Right hindlimb (tissue), 1 donor: ENCODE measurements at places on chromosomes 11 and 22.
A peak's percentile ranks its signal among the peaks of the same experiment; 100 is the strongest.

GRCh38 chr22:19878461-19879245 lies 24.0 kb upstream of the GNB1L start:
- DNase-seq: peak; percentile 13

GRCh38 chr22:38033522-38034277 lies 23.5 kb upstream of the PICK1 start:
- DNase-seq: no peak

- no peak for DNase-seq
Observed at GRCh38 chr22:31544481-31545480, 48.4 kb downstream of the SFI1 start.

- no peak for DNase-seq
Observed at GRCh38 chr11:43243927-43244326, 67.9 kb upstream of the API5 start.

DNA sequence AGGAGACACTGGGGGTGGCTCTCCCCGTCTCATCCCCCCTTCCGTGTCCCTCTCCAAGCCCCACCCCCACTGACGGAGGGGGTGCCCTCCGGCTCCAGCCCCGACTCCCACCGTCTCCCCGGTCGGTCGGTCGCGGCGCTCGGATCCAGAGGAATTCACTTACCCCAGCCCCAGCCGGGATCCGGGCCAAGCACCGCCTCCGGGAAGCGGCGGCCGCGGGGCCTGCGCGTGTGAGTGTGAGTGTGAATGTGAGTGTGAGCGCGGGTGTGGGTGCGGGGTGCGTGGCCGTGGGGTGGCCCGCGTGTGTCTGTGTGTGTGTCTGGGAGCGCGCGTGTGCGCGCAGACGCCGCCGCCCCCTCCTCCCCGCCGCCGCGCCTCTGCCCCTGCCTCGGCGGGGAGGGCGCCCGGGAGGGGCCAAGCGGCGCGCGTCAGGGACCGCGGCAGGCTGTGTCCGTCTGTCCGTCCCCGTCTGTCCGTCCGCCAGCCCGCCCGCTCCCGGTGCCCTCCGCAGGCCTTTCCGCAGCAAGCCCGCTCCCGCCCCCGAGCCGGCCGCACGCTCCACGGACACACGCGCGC lies at the start of gene ELFN2:
ELFN2 (minus strand) TSS at position 345 of the 576 bp plus-strand sequence. CDS start 51,945 bp downstream, outside the sequence.
- DNase-seq: peak; percentile 62

DNA sequence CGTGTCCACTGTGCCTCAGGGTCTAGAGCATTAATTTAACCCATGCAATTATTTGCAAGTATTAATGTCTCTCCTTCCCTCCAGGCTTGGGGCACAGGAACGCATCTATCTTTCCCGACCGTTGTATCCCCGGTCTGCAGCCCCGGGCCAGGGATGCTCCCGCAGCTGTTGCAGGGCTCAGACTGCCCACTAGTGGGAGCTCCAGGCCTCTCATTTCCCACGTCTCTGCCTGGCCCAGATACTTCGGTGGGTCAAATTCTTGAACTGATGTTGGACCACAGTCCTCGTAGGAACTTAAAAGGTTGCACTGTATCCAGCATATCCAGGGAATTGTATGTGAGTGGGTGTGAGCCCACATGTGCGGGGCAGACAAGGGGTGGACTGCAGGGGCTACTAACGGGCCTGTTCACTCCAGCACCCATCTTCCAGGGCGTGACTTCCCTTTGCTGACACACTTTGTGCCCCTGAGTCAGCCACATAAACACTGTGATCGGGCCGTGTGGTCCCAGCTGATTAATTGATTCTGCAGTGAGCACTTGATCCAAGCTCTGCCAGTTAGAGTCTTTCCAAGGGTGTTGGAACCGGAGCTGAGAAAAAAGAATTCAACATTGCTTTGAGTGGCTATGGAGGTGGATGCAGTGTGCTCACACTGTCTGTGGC lies 451.3 kb downstream of the TBC1D22A start:
- DNase-seq: no peak

GRCh38 chr11:133366147-133366546 lies 166.2 kb downstream of the OPCML start:
- no peak for DNase-seq

DNA sequence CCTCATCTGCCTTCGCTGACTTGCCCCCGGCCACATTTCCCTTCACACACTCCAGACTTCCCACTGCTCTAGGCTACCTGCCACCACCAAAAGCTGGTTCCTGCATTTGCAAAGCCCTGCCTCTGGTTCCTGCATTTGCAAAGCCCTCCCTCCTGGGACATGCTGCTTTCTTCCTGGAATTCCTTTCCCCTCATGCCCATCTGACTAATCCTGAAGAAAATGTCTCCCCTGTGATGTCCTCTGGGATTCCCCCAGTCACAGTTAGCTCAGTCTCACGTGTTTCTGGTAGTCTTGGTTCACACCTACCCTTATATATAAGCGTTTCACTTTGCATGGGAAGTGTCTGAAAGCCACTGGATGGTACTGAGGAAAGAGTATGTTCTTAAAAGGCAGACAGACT lies 206.9 kb downstream of the DBX1 start:
- no peak for DNase-seq

GRCh38 chr11:1292018-1292643 lies 17.3 kb downstream of the TOLLIP start:
- DNase-seq: peak; percentile 2

- DNase-seq: no peak
Observed at GRCh38 chr11:87804176-87804575, 371.1 kb downstream of the RAB38 start.

GRCh38 chr11:45551191-45551713 lies 114.2 kb downstream of the CHST1 start:
- no peak for DNase-seq
